ENCODE measurements at places on chromosomes 3 and 15.

GRCh38 chr3:160128056-160128455, 97.2 kb upstream of the C3orf80 start:
- DNase-seq, result no peak

GRCh38 chr3:169662843-169663160, 710 bp downstream of the MECOM start:
- no peak for DNase-seq

DNA sequence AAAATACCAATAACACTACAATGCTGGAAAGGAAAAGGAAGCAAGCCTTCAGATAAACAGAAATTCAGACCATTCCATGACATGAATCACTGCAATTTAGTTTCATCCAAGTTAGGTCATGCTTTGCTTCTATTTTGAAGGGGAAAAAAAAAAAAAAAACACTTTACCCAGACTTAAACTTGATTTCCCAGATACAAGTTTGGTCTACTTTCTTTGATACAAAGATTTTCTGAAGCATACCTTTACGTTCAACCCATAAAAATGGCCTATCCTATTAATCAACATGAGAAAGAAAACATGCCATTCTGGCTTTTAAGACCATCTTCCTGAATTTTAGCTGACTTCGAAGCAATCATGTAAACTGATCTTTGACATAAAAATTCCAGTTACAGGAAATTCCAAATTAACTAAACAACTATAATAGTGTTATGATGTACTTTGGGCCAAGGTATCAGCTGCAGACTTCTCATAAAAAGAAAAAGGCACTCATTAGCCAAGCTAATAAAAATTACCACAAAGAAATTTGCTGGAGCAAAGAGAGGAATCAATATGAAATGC, 12.6 kb downstream of the OSBPL10 start:
- DNase-seq, result no peak

GRCh38 chr15:97691078-97691477, 269.4 kb upstream of the ARRDC4 start:
- DNase-seq, result no peak

GRCh38 chr15:60713119-60714084, 234.5 kb upstream of the ICE2 start:
- DNase-seq, result no peak

DNA sequence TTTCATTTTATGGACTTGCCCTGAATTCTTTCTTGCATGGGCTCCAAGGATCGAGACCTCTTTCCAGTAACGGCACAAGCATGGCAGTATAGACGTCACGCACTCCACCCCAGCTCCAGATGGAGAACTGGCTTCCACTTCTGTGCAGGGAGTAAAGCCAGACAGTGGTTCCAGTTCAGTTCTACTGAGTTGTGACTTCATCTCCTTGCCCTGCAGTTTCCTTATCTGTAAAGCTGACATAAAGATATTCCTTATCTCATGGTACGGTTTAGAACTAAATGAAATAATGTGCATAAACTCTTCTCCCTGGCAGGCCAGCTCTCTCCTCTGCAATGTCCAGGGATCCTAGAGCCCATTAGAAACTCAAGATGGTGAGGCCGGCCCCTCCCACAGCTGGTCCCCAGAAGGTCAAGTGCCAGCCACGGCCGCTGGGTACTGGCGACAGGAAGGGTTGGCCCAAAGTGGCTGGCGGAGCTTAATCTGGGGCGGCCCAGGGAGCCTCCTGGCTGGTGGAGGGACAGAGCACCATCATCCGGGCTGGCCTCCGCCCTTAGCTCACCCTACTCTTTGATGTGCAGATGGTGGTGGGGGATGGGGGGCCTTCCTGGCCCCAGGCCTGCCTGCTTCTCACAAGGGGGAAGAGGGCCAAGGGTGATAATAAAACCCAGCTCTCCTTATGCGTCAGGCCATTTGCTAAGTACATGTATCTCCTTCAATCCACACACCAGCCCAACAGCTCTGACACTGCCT, 7.2 kb downstream of the MESP2 start:
- DNase-seq, result no peak

- no peak for DNase-seq
These were observed 25.0 kb downstream of the MEX3B start for GRCh38 chr15:82020625-82021394.

DNA sequence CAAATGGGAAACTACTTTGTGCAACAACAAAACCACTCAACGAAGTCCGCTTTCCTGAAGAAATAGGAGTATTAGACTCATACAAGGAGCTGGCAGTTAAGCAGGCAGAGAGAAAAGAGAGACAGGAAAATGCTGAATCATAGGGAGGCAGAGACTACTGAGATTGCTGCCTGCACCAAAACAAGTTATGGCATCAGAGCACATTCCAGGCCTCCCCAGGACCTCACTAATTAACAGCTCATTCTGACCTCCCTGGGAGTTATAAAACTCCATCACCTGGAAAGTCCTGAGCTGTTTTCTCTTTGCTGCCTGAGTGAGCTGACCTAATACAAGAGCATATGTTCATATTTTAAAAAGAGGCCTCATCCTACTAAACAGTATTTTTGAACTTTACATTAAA, 741.0 kb downstream of the MCTP2 start:
- peak; percentile 29 for DNase-seq

- DNase-seq, result no peak
These were observed 101.2 kb upstream of the SMAD3 start for GRCh38 chr15:66964111-66964738.

DNA sequence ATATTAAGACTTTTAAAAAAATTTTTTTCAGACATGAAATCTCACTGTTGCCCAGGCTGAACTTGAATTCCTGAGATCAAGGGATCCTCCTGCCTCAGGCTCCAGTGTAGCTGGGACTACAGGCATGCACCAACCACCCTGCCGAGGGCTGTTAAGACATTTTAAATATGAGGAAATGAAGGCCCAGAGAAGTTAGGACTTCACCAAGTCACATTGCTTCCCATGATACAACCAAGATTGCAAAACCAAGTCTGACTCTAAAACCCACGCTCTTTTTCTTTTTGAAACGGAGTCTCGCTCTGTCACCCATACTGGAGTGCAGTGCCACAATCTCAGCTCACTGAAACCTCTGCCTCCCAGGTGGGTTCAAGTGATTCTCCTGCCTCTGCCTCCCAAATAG, 28.0 kb downstream of the PTPN9 start:
- DNase-seq, result no peak

- DNase-seq, result no peak
These were observed 90.8 kb upstream of the TNFAIP8L3 start for GRCh38 chr15:51185213-51186159.

GRCh38 chr15:91849749-91850161, 3.8 kb upstream of the SLCO3A1 start:
- no peak for DNase-seq

- DNase-seq, result peak; percentile 84
These were observed 159.2 kb upstream of the SLCO3A1 start for GRCh38 chr15:91694131-91694830.

- DNase-seq, result no peak
These were observed 12.3 kb downstream of the ARL13B start for GRCh38 chr3:93992207-93992606.

GRCh38 chr3:183192650-183193300, 30.2 kb upstream of the LAMP3 start:
- no peak for DNase-seq

DNA sequence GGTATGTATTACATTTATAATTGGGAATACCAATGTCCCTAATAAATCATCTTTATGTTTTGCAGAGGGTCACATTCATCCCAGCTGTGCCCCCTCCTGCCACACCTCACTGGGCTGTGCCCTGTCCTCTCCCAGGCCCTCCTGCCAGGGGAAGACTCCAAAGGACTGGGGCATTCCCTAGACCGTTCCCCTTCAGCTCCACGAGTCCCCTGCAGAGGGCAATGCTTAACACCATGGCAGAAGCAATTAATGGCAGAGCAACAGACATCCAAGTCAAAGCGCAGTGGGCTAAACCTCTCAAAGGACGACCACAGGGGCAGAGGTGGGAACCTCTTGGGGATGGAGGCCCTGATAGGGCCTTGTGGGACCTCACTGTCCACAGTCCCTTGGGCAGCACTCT, 71.3 kb upstream of the SEC13 start:
- DNase-seq, result no peak

- DNase-seq, result no peak
These were observed 3.9 kb upstream of the DNASE1L3 start for GRCh38 chr3:58214484-58215316.

- DNase-seq, result no peak
These were observed 14.4 kb downstream of the EIF1B start for GRCh38 chr3:40323946-40324345.

DNA sequence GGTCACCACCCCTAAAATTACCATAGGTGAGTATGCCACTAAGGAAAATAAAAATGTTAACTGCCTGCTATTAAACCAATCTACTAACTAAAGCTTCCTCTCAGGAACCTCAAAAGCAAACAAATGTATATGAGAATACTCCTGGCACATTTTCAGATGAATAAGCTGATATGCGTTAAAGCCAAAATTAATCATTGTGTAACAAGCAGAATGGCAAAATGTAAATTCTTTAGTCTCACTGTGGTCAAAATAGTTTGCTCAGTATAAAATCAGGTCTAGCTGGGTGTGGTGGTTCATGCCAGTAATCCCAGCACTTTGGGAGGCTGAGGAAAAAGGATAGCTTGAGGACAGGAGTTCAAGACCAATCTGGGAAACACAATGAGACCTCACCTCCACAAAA, 53.6 kb downstream of the SUMF1 start:
- no peak for DNase-seq

DNA sequence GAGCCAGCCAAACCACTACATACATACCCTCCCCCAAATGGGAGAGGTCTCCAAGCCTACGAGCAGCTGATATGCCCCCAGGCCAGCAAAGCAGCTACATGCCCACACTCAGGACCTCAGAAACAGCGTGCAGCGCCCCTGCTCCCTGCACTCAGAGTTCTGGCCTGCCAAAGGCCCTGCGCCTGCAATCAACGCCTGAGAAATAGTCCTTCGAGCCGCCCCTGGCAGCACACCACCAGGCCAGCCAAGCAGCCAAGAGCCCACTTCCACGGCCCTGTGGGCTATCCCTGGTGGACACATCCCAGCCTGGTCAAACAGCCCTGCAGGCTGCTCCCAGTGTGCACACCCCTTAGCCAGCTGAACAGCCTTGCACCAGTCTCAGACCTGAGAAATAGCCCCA, 139.1 kb downstream of the DMXL2 start:
- DNase-seq, result no peak

- DNase-seq, result peak; percentile 88
These were observed 84.6 kb downstream of the GREM1 start for GRCh38 chr15:32802286-32802936.

- DNase-seq, result no peak
These were observed 26.2 kb upstream of the TFG start for GRCh38 chr3:100682854-100683760.

DNA sequence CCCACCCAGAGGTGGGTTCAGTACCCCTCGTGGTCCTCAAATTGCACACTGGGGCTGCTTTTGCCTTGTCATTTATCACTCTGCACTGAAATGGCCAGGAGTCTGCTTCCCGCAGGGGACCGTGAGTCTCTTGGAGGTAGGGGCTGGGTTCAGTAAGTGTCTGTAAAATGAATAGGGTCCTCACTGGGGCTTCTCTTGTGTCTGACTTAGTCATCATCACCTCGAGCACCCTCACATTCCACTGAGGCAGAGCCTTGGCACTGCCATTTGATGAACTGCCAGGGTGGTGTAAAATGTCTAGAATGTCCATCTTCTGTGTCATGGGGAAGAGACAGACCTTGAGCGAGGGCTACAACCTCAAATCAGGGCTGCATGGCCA, 61.0 kb upstream of the RYK start:
- DNase-seq, result no peak

- DNase-seq, result no peak
These were observed 30.9 kb downstream of the C3orf18 start for GRCh38 chr3:50536471-50537180.

GRCh38 chr3:184178521-184179138, 4.0 kb downstream of the AP2M1 start:
- no peak for DNase-seq

GRCh38 chr3:191379446-191379845, 49.1 kb upstream of the UTS2B start:
- DNase-seq, result no peak

DNA sequence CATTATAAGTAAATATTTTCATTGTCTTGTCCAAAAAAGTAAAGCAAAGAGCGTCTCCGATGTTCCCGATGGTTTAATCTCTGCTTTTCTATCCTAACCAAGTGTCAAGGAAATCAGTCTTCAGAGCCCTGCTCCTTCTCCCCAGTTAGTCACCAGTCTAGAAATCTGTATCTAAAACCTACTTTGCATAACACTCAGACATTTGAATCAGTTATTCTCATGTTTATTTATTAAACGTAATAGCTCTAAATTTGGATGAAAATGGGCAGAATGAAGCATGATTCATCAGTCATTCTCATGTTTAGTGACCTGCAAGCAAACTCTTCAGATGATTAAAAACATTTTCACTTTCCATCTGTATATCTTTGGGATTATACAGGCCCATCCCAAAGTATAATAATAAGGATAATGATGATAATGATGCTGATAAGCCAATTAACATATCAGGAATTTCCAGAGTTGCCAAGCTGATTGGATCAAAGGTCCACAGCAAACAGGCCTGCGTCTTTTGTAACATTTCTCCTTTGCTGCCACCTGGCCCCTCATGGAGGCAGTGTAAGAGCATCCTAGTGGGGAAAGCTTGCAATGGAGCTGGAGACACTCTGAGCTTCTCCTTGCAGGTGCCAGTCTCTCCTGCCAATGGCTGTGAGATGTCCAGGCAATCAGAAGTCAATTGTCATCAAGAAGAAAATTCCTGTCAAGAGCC, 273.9 kb downstream of the IGSF11 start:
- no peak for DNase-seq

DNA sequence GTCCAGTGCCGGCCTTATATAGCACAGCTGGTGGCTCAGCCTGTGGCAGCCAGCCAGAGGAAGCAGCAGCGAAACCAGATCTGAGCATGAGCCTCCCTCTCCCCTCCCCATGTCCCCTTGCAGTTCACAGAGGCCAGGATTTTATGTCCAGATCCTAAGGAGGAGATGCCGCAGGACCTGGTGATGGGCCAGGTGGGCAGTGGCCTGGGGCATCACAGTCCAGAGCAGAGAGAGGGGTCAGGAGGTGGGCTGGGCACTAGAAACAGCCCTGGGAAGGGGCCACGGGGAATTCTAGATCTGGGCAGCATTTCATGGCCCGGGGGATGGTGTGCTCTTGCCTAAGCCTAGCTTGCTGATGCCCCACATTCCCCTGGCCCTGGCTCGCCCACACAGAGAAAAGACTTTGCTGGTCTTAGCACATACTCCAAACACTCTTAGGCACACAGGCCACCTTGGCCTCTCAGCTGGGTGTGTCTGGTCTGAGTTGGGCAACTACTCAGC, 259 bp upstream of the CILP start:
- DNase-seq, result no peak

GRCh38 chr3:46921041-46921440, 43.5 kb downstream of the PTH1R start:
- no peak for DNase-seq

DNA sequence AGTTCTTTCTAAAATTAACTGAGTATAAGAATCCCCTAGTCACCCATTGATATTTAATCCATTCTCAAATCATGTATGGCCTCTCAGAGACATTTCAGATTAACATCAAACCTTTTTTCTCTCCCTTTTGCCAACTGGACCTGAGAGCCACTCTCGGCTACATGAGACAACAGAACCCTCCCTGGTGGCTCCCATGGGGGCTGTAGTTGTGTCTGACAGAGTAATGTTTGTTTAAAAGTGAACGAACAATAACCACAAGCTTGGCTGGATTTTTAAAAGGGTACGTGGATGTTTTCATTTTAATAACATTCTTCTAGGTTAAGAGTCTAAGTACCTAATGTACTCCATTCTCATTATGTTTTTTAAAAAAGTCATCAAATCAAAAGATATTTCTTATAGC, 37.1 kb downstream of the P3H2 start:
- no peak for DNase-seq

- DNase-seq, result no peak
These were observed 13.4 kb upstream of the HCN4 start for GRCh38 chr15:73382115-73382514.

Measured in retinal pigment epithelial cell (primary cell).